ENCODE measurements at places on chromosomes 3 and 15. TPM values are rescaled to one million over a fixed set of nuclear protein-coding genes. Genes with fewer than 3 reads are reported as not detected.

Gene CFAP92
- 0.15 TPM for total RNA-seq

Gene DAZL
- total RNA-seq = not detected

Gene SLC51B
- not detected for total RNA-seq

DNA sequence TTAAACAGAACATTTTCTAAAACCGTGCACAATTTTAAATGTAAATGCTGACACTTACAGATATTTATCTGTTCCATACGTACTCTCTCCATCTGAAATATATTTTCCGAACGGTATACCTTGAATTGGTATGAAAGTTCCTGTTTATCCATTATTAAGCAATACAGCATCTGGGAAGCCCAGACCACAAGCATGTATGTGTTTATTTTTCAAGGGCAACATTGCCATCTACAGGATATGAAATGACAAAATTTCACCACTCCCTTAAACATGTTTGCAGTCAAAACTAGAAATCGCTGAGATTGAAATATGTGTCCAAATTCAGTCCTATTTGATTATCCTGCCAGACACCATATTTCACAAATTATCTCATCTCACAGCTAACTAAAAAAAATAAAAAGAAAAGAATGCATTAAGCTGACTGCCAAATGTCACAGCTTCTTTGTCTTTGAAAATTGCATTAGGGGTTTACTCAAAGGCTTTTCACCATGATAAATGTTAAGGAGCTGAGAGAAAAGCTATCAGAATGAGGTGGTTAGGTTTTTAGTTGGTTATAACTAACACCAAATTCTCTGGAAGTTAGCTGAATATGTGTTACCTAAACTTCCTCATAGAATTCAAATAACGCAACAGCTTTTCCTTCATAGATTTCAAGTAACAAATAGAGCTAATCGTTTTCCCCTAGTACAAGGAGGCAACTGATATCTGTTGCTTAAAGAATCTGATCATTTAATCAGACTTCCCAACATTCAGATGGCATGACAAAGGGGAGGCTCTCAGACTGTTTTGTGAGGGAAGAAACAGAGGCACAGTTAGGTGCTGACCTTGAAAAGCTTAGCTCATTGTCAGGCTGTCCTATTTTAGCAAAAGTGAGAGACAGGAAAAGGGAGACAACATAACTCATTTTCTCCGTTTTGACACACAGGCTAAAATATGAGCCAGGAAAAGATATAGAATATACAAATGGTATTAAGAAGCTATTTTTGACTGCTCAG lies 533.1 kb downstream of the TBL1XR1 start:
- H3K4me3 ChIP-seq = no peak overlapping the region
- DNase-seq = no peak
- H3K36me3 ChIP-seq = no peaks in the 10 kb centered on the region
- no peaks in the 10 kb centered on the region for H3K4me1 ChIP-seq
- H3K27ac ChIP-seq = no peak overlapping the region

- H3K4me1 ChIP-seq = no peaks in the 10 kb centered on the region
- H3K27ac ChIP-seq = no peak overlapping the region
- H3K27me3 ChIP-seq = no peaks in the 10 kb centered on the region
- no peak for DNase-seq
- H3K4me3 ChIP-seq = no peak overlapping the region
These were observed 1134.9 kb downstream of the ROBO2 start for GRCh38 chr3:78174821-78175220.

GRCh38 chr3:118792191-118792590 lies 242.5 kb downstream of the IGSF11 start:
- no peaks in the 10 kb centered on the region for H3K27me3 ChIP-seq
- no peak for DNase-seq
- no peaks in the 10 kb centered on the region for H3K36me3 ChIP-seq
- H3K4me3 ChIP-seq = no peak overlapping the region
- no peaks in the 10 kb centered on the region for H3K4me1 ChIP-seq

DNA sequence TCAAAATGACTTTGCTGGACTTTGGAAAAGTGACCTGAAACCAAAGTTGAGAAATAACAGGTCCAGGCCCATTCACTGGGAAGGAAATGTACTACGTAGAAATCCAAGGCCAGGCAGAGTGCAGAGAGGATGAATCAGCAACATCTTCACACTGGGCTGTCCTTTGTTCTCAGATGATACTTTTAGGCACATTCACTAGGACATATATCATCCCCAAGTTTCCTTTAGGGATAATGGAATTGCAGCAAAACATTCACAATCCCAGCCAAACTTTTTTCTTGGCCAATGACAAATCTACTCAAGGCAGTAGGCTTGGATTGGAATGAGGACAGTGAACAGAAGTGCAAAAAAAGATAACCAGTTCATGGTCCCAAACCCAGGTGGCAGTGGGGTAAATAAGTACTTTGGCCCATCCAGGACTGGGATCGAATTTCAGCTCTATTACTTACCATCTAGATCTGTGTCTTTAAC lies 75.1 kb downstream of the CLDN11 start:
- no peak for DNase-seq
- no peak overlapping the region for H3K4me3 ChIP-seq
- no peak overlapping the region for H3K27ac ChIP-seq
- H3K36me3 ChIP-seq = no peaks in the 10 kb centered on the region
- H3K4me1 ChIP-seq = no peaks in the 10 kb centered on the region

GRCh38 chr15:34056911-34057310 lies 17.9 kb upstream of the AVEN start:
- H3K36me3 ChIP-seq = no peaks in the 10 kb centered on the region
- H3K4me1 ChIP-seq = no peaks in the 10 kb centered on the region
- H3K27me3 ChIP-seq = no peaks in the 10 kb centered on the region

DNA sequence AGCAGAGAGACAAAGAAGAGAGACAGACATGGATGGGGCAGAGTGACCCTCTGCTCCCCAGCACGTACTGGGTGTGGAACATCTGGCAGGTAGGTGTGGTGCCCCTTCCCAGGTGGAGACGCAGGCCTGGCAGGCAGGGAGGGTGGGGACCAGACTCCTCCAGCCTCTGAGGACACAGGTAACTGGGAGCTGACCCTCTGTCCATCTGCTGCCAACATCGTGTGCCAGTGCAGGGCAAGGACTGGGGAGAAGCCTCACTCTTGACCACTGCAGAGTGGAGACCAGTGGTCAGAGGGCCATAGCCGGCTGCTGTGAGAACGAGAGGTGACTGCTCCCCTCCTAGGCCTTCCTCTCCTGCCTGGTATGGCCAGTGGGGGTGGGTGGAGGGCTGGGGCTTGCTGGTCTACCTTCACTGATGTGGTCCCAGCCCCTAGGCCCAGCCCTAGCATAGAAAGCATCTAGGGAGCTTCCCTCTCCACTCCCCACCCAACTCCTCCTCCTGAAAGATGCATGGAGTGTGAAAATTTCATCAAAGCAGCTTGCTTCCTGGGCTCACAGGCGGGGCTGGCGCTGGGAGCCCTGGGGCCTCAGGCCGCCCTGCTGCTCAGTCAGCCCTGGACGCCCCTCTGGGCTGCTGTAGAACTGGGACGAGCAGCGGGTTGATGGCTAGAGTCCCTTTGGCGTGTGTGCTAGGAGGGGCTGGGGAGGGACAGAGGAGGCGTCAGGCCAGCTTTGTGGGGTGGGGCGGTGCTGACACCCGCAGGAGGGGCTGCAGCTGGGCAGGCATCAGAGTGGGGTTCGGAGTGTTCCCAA lies 90.3 kb downstream of the PLXNA1 start:
- peak; percentile 65 for DNase-seq
- H3K27ac ChIP-seq = no peak overlapping the region
- no peak overlapping the region for H3K4me3 ChIP-seq
- H3K27me3 ChIP-seq = no peaks in the 10 kb centered on the region
